Stimulated activated CD4-positive, alpha-beta T cell treated with anti-CD3 and anti-CD28 coated beads, Interleukin-15, amount 100 ng/mL, for 1 hour (primary cell): ENCODE measurements at places on chromosomes 5 and 9.
A peak's percentile ranks its signal among the peaks of the same experiment; 100 is the strongest.

- no peak for DNase-seq
Observed at GRCh38 chr9:36734737-36735136, 162.0 kb downstream of the MELK start.

DNA sequence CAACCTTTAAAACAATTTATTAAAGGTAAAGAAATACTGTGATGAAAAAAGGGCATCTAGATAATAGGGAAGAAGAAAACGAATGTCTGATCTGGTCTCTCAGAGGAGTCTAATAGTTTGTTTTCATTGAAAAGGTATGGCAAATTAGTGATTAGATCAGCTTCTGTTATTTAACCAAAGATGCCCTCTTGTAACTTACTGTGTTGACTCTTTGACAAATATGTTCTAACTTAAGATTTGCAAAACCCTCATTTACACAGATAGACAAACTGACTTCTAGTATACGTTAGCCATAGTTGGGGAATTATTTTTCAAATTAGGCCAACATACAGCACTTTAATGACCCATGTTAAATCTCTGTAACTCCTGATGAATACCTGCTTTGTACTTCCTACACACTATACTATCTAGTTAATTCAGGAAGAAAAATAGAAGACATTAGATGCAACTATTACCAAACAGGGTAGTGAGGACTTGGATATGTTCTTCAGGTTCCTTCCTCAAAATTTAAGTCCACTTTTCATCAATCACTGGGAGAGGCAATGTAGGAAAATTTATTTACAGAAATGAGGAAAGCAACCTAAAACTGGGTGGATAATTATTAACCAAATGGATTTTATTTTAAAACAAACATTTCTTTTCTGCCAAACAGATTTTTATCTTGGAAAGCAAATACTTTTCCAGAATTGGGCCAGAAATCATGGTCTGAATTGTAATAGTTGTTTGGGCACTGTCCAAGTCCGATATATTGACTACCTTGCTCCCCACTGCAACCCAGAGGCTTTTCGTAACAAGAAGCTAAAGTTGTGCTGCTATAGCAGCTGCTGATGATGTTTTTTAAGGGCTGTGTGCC is 66.4 kb upstream of the PPP2R2B start:
- DNase-seq: no peak

DNA sequence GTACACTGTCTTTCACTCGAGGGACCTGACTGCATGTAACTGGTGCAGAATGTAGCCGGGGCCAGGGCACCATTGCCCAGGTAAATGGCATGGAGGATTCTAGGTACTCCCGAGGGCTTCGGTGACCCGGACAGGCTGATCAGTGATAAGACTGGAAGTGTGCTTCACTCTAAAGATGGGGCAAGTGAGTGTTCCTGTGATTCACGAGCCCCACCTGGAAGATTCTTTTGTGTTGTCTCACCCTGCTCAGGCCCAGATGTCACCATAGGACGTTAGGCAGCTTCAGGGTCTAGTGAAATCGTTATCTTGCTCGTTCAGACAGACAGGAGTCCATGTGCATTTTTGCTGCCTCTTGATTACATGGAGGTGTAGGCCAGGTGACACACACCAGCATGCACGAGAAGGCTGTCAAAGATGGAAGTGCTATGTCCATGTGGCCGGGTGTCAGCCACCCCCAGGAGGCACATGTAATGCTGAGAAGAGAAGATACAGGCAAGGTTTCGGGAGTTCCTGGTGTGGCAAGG is 73.9 kb downstream of the WNK2 start:
- no peak for DNase-seq

DNA sequence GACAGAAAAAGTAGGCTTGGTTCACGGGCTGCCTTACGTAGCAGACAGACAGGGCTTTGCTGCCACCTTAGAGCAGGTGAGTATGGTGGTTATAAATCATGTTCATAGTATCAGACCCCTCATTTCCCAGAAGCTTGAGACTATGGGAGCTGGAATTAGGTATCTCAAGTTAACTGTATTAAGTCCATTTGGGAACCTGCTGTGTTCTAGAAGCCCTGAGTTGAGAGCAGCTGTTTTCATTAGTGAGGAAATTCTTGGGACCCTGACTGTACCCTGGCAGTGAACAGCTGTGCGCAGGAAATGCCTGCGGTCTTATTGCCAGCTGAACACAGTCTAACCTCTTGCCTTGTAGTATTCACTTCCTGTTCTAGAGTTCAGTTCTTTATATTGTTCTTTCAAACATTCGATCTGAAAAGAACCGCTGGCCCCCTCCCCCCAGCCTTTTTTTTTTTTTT is 29.8 kb downstream of the UGCG start:
- DNase-seq: peak; percentile 15

DNA sequence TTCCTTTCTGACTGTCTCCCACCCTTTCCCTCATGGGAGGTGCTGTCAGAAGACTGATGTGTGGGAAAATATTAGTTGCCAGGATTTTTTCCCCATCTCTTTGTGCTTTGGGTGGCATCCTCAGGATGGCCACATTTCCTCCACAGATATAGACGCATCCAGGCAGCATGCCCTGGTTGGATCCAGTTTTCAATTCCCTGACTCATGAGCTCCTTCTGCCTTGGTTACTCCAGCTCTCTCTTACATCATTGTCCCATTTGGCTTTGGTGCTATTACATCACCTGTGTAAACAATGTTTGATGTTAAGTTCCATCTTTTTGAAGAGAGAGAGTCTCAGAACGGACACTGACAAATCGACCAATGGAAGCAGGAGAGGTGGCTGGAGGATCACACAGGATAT is 302.5 kb downstream of the CDH18 start:
- no peak for DNase-seq

GRCh38 chr5:94192658-94193391 is 425.6 kb downstream of the KIAA0825 start:
- DNase-seq: no peak

- no peak for DNase-seq
Observed at GRCh38 chr5:83744821-83745220, 24.2 kb upstream of the HAPLN1 start.

- DNase-seq: no peak
Observed at GRCh38 chr9:69577123-69577522, 95.0 kb downstream of the APBA1 start.

GRCh38 chr5:102781786-102782185 is 26.7 kb downstream of the PAM start:
- no peak for DNase-seq

DNA sequence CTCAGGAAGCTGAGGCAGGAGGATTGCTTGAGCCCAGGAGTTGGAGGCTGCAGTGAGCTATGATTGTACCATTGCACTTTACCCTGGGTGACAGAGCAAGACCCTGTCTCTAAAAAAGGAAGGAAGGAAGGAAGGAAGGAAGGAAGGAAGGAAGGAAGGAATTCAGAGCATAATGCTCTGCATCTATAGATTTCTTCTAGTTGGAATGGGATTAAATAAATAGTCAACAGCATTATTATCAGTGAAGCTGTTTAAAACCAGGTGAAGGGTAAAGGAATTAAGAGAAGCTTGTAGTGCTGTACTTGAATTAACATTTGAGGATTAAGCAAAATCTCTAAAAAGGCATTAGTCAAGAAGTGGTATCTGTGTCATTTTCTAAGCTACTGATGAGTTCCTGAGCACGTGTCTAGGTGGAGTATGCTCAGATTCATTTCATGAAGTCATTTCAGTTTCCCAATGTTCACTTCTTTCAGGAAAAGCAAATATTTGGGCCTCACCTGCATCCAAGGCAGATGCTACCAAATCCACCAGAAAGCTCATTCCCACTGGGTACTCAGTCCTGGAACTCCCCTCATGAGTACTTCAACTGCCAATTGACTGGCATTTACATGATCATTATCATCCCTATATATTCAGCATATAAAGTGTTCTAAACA is 8.4 kb downstream of the PDE6A start:
- DNase-seq: no peak

DNA sequence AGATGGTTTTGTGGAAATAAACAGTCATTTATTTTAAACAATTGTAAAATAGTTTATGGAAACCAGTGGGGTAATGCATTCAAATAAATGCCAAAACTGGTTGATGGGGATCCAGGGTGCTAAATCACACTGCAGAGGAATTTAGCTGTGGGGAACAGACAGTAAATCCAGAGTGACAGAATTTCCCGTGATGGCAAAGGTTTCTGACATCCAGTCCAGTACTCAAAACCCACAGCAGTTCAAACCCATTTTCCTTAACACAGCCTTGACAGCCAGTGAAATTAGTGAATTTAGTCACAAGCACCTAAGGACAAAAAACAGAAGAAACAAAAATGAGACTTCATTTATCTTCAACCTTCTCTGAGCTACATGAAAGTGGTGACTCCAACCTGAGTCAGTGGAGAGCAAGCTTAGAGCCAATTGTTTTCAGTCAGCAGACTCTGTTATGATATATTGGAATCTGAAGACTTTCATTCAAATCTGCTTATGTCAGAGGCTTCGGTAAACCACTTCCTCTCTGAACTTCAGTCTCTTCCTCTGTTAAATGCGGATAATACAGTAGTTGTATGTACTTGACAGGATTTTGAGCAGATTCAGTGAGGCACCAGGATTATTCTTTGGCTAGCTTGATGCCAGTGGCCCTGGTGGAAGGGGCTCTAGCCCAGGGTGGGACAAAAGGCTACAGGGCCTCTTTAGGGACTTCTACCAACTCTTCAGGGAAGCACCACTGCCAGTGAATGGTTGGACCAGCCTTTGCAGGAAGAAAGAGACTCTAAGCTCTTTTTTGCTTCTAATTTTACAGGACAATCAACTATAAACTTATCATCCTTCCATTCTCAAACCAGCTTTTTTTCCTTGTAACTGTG is 185.3 kb downstream of the MAPKAP1 start:
- no peak for DNase-seq

GRCh38 chr9:8456344-8456743 is 656.8 kb upstream of the DMAC1 start:
- DNase-seq: no peak

DNA sequence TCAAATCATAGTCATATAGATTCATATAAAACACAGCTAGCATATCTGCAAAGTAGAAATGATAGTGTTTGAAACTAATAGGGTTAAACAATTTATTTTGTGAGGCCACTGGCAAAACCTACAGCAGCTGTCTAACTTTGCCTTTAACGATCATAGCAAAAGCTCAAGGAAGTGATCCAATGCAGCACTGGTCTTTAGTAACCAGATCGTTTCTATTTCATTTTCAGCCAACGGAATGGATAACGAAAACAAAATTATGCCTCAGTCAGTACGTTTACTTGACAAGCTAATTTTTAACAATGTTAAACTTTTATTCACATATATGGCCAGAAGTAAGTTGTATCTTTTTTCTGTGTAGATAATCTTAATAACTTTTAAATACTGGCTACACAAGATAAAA is 17.7 kb downstream of the MLLT3 start:
- DNase-seq: no peak

- DNase-seq: no peak
Observed at GRCh38 chr5:88389338-88390095, 120.9 kb upstream of the TMEM161B start.
